Midbrain (tissue), 1 donor: ENCODE measurements at places on chromosomes 1 and 21.

DNA sequence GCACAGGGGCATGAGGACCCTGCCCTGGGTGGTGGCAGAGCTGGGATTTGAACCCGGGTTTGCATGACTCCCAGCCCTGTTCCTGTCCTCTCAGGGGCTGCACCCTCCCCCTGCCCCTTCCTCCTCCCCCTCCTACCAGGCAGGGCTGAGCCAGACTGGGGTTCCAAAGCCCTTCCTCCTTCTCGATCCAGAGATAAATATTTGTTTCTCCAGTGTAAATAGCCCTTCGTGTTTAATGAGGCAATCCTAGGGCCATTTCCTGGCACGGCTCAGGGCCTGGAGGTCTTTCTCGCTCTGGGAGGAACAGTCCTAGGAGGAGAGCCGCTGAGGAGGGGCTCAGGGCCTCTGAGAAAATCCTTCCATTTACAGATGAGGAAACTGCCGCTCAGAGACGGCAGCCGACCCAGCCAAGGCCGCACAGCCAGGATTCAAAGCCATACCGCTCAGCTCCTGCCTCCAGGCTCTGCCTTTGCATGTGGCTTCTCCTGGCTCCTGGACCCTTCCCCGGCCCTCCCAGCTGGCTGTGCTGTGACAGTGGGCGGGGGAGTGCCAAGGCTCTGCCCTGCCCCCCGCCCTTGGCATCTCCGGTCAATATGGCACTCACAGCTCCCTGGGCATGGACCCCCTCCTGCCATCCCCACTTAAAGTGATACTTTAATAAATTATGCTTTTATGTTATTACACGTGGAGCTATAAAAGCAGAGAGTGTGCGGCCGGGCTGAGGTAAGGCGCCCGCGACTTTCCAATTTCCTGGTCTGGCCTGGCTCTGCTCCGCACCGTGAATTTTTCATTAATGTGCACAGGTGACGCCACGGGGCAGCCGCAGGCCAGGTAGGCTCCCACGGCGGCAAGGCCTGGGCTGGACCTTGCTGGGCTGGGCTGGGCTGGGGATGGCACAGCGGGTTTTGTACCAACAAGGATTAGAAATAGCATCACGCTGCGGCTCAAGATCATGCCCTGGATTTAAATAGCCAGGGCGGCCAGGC is 114.7 kb upstream of the WNT4 start:
- DNase-seq = no peak

GRCh38 chr1:153959454-153959853 is 1.0 kb upstream of the CRTC2 start:
- no peak for DNase-seq

- no peak for DNase-seq
Measured at GRCh38 chr1:221862971-221863370, 121.1 kb upstream of the DUSP10 start.

DNA sequence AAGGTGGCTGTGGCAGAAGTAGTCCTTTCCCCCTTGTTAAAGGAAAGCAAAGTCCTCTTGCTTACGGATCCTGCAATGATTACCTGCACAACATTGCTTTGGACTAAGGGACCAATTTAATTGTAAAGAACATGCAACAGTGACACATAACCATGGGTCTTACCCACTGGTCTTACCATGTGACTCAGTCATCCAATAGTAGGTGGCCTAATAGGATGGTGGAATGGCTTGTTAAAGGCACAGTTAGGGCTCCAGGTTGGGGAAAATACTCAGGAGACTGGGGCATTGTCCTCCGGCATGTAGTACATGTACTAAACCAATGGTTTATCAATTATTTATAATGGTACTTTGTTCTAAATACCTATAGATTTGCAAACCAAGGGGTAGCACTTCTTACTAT is 2.1 kb upstream of the YIPF1 start:
- no peak for DNase-seq
